ENCODE measurements at places on chromosomes 12 and 14. TPM values are rescaled to one million over a fixed set of nuclear protein-coding genes. Genes with fewer than 3 reads are reported as not detected.

- peaks cover 5% of the 10 kb centered on the region for H3K27me3 ChIP-seq
- no peak for DNase-seq
- H3K4me1 ChIP-seq, result no peaks in the 10 kb centered on the region
- no peak overlapping the region for H3K27ac ChIP-seq
Observed at GRCh38 chr12:95583933-95584332, 32.7 kb upstream of the USP44 start.

GRCh38 chr12:38144601-38145436 lies 171.8 kb upstream of the ALG10B start:
- no peaks in the 10 kb centered on the region for H3K27me3 ChIP-seq
- H3K36me3 ChIP-seq, result peaks cover 4% of the 10 kb centered on the region
- no peak for DNase-seq
- no peak overlapping the region for H3K27ac ChIP-seq
- no peaks in the 10 kb centered on the region for H3K4me1 ChIP-seq

GRCh38 chr12:56081393-56082347 lies 1.7 kb downstream of the ERBB3 start:
- H3K27ac ChIP-seq, result peak overlapping the region; percentile 48
- peaks cover 4% of the 10 kb centered on the region for H3K4me1 ChIP-seq
- H3K27me3 ChIP-seq, result peaks cover 19% of the 10 kb centered on the region
- H3K36me3 ChIP-seq, result no peaks in the 10 kb centered on the region
- DNase-seq, result no peak

DNA sequence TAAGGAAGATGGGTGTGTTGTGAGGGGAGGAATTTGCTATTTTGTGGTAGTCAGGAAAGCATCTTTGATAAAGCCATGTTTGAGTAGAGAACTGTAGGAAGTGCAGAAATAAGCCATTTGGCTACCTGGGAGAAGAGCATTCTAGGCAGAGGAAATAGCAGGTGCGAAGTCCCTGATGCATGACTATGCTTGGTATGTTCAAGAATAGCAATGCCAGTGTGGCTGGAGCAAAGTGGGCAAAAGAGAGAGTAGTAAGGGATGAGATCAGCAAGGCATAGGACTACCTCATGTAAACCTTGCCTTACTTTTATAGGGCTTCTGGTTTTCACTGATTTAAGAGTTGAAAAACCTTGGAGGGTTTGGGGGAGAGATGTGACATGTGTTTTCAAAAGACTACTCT lies 365.5 kb upstream of the GARIN6 start:
- H3K27ac ChIP-seq, result no peak overlapping the region
- DNase-seq, result no peak
- no peaks in the 10 kb centered on the region for H3K4me1 ChIP-seq
- no peak overlapping the region for H3K4me3 ChIP-seq

The SLC7A7 gene
- total RNA-seq, result 1.5 TPM

The ZBTB25 gene
- total RNA-seq, result 31.3 TPM

All from activated T-cell treated with anti-CD3 and anti-CD28 coated beads, Interleukin-2, amount 50 U/mL, for 72 hours (primary cell).